Activated CD4-positive, CD25-positive, alpha-beta regulatory T cell treated with anti-CD3 and anti-CD28 coated beads, Interleukin-2, amount 50 U/mL, for 72 hours (primary cell): ENCODE measurements at places on chromosomes 1 and 21.

DNA sequence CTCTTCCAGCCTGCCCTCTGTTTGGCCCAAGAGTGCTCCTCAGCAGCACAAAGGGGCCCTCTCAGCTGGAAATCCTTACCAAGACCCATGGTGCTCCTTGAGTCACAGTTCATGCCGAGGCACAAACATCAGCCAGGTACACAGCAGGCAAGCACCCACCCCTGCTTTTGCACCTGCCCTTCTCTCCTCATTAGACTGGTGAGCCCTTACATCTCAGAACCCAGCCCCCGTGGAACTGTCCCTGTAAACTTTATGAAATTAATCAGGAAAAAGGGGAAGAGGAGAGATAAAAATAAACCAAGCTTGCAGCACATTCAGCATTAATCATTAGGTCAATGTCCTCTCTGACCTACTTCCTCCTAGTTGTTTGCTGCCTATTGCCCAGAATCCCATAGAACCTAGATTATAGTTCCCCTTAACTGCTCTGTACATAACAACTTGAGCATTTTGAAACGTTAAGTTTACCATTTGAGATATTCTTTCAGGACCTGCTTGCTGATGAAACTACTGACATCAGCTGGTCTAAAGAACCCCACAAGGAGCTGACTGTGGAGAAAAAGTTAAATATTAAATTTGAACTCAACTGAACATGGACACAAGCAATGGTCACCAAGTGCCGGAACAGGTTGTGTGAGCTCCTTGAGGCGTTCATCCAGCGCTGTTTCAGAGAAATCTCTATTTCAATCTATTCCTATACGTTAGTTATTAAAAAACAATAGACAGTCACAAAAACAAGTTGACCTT is 738.4 kb downstream of the MATN1 start:
- no peak for DNase-seq

DNA sequence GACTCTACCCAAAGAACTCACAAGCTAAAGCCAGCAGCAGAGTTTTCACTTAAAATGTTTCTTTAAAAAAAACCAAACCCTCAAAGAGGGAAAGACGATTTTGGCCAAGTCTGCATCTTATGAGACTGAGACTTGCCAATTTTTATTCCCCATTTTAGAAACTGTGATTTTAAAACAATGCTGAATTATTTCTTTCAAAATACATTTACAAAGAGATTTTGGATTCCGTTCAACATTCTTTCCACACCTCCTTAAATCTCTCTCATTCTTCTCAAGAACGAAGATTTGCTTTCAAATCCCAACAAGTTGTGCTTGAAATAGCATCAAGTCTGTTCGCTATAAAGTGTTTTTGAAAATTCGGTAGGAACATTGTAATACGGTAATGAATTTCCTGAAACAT is 133.9 kb upstream of the VANGL1 start:
- DNase-seq: no peak

GRCh38 chr1:168170564-168171508 is 7.9 kb upstream of the TIPRL start:
- no peak for DNase-seq

GRCh38 chr1:159915571-159916241 is 9.6 kb downstream of the TAGLN2 start:
- DNase-seq: no peak

DNA sequence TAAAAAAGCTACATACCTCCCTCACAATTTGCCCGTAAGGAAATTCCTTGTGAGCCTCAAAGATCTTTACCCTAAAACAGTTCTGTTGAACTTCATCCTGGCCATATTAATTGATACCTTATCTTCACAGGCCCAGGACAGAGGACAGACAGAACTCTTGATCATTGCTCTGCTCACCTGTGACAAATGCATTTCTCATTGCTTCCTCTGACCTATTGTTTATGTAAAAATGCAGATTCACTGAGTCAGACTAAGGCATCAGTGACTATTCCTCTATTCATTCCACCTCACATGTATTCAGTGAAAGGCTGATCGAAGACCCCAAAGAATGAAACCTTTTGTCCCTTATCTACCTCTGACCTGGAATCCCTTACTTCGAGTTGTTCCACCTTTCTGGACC is 61.0 kb downstream of the BACH1 start:
- no peak for DNase-seq

DNA sequence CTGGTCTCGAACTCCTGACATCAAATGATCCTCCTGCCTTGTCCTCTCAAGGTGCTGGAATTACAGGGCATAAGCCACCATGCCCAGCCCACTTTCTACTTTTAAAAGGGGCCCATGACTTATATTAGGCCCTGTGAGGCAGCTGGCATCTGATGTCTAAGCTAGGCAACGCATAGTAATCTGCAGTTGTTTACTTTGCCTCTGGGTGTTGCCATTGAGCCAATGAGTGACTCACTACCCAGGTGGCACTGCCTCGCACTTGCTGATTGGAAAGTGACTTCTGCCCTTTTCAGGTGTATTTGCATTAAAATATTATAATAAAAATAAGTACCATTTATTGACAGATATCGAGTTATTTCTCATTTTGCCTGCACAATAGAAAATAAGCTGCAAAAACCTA is 84.9 kb downstream of the KIF14 start:
- no peak for DNase-seq

DNA sequence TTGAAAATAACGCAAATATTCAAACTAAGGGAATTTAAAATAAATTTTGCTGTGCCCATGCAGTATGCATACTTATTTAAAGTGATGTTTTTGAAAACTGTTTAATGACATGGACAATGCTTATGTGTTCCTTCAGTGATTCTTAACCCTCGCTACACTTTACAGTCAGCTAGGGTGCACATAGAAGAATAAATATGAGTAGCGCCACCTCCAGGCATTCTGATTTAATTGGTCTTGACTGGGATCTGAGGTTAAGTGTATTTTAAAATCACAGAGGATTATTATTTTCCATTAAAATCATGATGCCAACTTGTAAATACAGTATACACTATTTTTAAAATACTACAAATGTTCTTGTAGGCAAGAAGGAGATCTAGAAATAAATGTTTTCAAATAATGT is 373.5 kb upstream of the ADGRL4 start:
- no peak for DNase-seq

DNA sequence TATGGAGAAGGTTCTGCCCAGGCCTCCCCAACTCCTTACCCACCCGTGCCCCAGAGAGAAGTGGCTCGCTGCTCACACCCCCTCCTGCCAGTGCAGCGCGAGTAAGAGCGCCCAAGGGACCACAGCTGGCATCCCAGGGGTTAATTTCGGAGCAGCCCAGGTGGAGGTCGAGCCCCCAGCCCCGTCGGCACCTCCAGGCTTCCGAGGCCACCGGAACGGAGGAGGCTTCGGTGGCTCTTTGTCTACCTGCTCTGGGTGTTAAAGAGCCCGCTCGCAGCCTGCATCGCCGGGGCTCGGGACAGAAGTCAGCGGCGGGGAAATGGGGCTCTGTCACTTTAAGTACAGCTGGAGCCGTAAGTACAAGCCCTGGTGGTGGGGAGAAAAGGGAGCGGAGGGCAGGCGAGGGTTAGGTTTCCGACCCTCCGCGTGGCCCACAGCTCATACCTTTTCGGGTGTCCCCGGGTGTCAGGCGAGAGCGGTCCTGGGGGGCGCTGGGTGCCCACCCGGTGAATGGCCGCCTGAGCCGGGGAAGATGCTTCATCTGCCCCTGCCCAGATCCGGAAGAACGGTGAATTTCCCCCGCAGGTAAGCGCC is 89.4 kb upstream of the IPO9 start:
- no peak for DNase-seq

DNA sequence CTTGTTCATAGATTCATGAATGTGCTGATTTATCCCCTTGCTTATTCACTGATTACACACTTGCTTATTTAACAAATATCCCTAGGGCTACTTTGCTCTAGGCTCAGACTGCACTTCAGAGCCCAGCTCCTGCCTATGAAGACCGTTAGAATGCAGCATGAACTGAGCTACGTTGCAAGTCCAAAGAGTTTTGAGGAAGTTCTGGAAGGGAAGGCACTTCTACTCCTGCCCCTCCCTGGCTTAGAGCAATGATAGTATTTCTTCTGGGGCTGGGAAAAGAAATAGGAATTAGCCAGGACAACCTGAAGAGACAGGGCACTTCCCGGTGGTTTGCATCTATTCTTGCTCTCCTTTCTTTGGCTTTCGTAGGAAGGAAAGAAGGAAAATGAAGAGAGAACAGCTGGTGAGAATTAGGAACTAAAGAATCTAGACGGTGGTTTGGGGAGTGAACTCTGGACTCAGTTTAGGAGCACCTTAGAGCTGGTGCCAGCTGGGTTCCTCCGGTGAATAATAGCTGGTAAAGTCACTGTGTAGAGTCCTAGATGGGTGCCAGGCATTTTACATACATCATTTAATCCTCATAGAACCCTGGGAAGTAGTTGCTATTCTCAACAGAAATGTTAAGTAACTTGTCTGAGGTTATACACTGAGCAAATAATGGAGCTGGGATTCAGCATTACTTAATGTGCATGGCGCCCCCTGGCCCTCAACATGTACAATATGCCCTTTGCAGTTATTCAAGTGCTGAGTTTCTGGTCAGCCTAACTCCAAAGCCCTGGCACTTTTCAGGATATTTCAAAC is 65.9 kb downstream of the NDUFS5 start:
- DNase-seq: peak; percentile 47

- DNase-seq: no peak
These were observed 918 bp downstream of the LEMD1 start for GRCh38 chr1:205420938-205421337.

- no peak for DNase-seq
These were observed 35.2 kb downstream of the RAP1A start for GRCh38 chr1:111654839-111655238.

DNA sequence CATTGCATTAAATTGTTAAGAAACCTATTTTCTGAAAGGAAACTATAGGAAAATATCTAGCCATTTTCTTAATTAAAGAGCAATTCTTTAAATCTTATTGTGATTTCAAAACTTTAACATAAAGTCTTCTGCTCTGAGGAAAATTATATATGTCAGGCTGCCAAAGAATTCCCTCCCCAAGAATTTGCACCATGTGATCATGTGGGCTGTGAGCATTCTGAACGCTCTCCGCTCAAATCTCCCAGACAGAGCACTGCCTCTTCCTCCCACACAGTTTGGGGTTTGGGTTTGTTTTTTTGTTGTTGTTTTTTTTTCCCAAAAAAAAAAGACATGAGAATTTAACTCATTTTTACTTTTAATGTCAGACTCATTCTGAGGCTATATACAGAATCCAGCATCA is 155.9 kb upstream of the PALMD start:
- DNase-seq: no peak

GRCh38 chr1:3674100-3675094 is 22.1 kb downstream of the TP73 start:
- no peak for DNase-seq

GRCh38 chr1:17890056-17890814 is 135.1 kb downstream of the ACTL8 start:
- DNase-seq: no peak

GRCh38 chr1:101884621-101885020 is 112.1 kb downstream of the OLFM3 start:
- no peak for DNase-seq

GRCh38 chr1:7478142-7478790 is 292.8 kb upstream of the VAMP3 start:
- DNase-seq: no peak

- DNase-seq: no peak
These were observed 62.4 kb downstream of the ERI3 start for GRCh38 chr1:44292651-44293050.

DNA sequence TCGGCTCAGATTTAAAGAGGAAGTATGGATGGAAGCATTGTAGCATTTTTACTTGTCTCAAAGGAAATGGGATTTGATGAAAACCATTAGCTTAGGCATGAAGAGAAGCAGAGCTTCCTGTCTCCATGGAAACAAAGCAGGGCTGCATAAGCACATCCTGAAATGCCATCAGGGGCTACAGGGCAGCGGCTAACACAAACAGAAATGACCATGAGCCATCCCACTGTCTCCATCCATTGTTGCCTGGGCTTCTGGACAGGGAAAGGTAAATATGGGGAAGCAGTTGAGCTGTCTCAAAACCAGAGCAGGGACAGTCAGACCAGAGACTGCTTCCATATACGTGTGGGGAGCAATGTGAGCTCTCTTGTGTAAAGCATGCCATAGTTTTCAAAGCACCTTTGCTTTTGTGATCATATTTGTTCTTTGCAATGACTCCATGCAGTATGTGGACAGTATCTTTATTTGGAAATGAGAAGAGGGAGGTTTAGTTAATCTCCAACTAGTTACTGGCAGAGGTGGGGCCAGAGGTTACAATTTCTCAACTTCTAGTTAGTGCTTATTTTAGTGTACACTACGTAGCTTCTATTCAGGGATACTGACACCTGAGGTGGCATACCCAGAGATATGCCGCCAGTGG is 176.1 kb downstream of the CACNA1E start:
- no peak for DNase-seq

DNA sequence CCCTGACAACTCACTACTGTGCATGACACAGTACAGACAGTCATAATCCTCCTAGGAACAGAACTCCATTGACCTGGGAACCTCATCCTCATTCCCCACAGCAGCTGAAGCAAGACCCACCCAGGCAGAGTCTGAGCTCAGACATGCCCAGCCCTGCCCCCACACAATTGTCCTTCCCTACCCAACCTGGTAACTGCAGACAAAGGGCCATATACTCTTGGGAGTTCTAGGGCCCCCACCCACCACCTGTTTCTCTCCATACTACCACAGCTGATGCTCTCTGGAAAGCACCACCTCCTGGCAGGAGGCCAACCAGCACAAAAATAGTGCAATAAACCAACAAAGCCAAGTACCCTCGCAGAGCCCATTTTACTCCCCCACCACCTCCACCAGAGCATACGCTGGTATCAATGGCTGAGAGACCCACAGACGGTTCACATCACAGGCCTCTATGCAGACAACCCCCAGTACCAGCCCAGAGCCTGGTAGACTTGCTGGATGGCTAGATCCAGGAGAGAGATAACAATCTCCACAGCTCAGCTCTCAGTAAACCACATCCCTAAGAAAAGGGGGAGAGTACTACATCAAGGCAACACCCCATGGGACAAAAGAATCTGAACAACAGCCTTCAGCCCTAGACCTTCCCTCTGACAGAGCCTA is 159.7 kb upstream of the CXADR start:
- DNase-seq: no peak

GRCh38 chr1:81664341-81664740 is 136.4 kb upstream of the ADGRL2 start:
- no peak for DNase-seq

DNA sequence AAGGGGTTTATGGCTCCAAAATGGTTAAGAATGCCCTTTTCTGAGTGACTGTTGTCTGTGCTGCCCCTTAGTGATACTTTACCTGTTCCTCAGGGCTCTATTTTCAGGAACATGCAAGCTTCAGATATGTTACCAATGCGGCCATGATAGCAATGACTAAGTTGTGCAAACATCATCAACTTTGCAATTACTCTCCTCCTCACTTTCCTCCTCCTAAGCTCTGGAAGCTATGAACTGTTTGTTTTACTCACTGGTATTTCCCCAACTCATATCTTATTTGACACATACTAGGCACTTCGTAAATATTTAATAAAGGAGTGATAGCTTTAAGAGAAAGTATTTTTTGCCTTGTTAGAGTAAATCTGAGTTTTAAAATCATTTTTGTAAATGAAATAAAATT is 53.8 kb downstream of the RWDD3 start:
- no peak for DNase-seq

- no peak for DNase-seq
These were observed 143.2 kb downstream of the PBX1 start for GRCh38 chr1:164702216-164702615.

- no peak for DNase-seq
These were observed 25.3 kb downstream of the OPTC start for GRCh38 chr1:203519053-203519840.
